A375 (cell line): ENCODE measurements at places on chromosomes 5 and 9. TPM values are rescaled to one million over a fixed set of nuclear protein-coding genes. Genes with fewer than 3 reads are reported as not detected.

FOXD4L4 gene
- total RNA-seq: 0.03 TPM in 1 of 2 replicates, not detected in the other

CXXC5 gene
- total RNA-seq: 40.5 and 57.8 TPM in 2 replicates

OGN gene
- not detected in 2 replicates for total RNA-seq

SMIM32 gene
- total RNA-seq: not detected in 2 replicates

SLC46A2 gene
- total RNA-seq: not detected in 2 replicates

FOXD4L5 gene
- total RNA-seq: 0.15 TPM in 1 of 2 replicates, not detected in the other

GNA14 gene
- total RNA-seq: not detected in 2 replicates

FAM163B gene
- total RNA-seq: not detected in 2 replicates

CDC25C gene
- 15.4 and 17.2 TPM in 2 replicates for total RNA-seq

NMUR2 gene
- 0.13 TPM in 1 of 2 replicates, not detected in the other for total RNA-seq

SMAD5 gene
- total RNA-seq: 42.7 and 65.3 TPM in 2 replicates

CD74 gene
- total RNA-seq: 1,665 and 1,791 TPM in 2 replicates

PAX5 gene
- total RNA-seq: not detected in 2 replicates

RUFY1 gene
- 40.6 and 48.9 TPM in 2 replicates for total RNA-seq

PAPPA gene
- 0.30 and 0.37 TPM in 2 replicates for total RNA-seq

TUSC1 gene
- 20.5 and 24.5 TPM in 2 replicates for total RNA-seq

HEMGN gene
- total RNA-seq: not detected in 2 replicates
